Heart left ventricle (tissue), 16 donors: ENCODE measurements at places on chromosomes 3 and 15.
A peak's percentile ranks its signal among the peaks of the same experiment; 100 is the strongest.

DNA sequence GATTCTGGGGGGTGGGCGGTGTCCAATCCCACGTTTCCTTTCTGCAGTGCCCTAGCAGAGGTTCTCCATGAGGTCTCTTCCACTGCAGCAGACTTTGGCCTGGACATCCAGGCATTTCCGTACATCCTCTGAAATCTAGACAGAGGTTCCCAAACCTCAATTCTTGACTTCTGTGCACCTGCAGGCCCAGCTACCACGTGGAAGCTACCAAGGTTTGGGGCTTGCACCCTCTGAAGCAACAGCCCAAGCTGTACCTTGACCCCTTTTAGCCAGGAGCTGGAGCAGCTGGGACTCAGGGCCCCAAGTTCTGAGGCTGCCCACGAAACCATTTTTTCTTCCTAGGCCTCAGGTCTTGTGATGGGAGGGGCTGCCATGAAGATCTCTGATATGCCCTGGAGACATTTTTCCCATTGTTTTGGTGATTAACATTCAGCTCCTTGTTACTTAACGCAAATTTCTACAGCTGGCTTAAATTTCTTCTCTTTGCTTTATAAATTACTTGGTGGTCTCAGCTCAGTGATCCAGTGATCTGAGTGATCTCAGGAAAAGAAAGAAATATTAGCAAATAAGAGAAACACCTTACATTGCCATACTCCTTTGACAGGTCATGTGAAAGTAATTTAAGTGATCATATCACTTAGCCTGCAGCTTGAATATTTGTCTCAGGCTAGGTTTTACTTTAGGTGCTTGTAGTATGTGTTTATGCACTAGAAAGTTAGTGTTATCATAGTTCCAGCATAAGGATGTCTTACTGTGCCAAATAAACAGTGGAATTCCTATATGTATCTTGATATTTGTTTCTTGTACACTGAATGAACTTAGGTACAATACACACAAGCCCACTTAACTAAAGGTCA is 3.0 kb downstream of the SNAP23 start:
- DNase-seq = no peak

DNA sequence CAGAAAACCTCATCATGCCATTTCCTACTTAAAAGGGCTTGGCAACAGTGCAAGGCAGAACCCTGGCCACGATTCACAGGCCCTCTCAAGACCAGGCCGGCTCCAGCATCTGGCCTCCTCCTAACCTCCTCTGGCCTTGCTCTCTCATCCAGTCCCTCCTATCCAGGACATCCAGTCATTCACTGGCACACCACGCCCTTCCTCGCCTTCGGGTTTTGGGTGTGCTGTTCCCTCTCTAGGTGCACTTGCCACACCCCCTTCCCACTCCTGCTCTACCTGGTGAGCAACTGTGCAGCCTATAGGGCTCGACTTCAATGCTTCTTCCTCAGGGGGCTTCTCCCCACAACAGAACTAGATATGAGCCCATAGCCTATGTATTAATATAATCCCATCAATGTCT is 317.1 kb downstream of the ARRDC4 start:
- DNase-seq = no peak

DNA sequence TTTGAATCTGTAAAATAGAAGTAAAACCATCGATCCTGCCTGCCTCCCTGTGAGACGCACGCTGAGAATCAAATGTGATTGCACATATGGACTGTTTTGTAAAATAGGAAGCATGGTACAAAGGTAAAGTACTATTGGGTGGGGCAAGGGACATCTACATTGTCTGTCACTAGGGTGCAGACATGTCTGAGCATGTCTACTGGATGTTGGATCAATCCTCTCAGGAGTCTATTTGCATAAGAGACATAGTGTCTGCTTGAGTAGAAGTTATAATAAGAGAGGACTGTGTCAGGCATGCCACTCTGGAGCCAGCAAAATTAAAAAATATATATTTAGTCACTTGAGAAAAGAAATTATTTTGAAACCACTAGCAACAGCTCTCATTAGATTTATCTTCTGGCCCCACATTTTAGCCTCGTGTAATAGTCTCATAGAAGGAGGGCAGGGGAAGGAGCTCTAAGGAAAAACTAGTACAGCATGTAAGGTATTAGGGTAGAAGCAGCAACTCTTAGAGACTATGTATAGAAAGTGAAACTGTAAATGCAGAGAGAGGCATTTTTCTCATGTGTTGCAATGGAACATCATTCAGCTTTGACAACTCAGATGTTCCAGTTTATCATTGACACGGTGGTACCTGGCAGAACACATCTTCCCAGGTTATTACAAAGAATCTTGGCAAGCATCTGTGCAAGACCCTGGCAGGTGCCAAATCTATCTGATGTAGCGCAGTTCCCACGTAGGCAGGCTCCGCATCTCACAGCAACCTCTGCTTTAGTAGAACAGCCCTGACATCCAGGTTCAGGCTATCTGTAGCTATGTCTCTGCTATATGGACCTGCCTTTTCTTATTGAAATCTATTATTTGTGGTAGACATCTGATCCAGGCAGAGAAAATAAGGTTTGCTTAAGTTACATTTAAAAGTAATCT is 85.2 kb upstream of the CHL1 start:
- DNase-seq = no peak

DNA sequence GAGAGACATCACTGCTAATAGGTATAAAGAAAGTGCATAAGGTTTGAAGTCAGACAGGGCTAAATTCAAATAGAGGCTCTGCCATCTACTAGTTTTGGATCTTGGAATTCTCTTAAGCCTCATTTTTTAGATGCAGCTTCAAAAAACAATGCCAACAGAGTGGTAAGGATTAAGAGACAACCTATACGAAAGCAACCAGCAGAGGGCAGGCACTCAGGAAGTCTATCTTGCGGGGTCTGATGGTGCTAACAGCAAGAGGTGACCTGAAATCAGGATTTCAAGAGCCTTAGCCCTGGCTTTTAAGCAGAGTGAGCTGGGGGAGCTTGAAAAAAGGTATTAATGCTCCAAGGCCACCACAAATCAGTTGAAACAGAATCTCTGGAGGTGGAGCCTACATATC is 40.7 kb downstream of the LDHAL6B start:
- DNase-seq = peak; percentile 51

GRCh38 chr15:77224352-77224751 is 153.4 kb upstream of the TSPAN3 start:
- no peak for DNase-seq
